Activated T-cell treated with anti-CD3 and anti-CD28 coated beads, Interleukin-2, amount 50 U/mL, for 72 hours (primary cell): ENCODE measurements at places on chromosomes 3 and 15. TPM values are rescaled to one million over a fixed set of nuclear protein-coding genes. Genes with fewer than 3 reads are reported as not detected.

DNA sequence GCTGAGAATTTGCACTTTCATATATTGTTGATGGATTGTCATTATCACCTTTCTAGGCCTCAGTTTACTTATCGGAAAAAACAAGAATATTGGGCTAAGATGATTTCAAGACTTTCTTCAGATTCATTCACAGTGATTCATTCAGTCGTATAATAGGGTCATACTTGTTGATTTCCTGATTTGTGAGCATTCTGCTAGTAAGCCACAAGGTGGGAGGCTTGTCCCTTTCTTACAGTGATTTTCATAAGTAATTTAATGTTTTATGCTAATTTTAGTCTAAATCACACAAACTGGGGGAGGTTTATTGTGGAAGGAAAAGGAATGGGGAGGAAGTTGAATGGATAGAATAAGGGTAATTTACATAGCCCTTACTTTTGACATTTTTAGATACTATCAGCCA lies 126.8 kb upstream of the GOLGA6L4 start:
- DNase-seq = no peak

- no peak for DNase-seq
These were observed 8.5 kb downstream of the TRAT1 start for GRCh38 chr3:108830991-108831614.

DNA sequence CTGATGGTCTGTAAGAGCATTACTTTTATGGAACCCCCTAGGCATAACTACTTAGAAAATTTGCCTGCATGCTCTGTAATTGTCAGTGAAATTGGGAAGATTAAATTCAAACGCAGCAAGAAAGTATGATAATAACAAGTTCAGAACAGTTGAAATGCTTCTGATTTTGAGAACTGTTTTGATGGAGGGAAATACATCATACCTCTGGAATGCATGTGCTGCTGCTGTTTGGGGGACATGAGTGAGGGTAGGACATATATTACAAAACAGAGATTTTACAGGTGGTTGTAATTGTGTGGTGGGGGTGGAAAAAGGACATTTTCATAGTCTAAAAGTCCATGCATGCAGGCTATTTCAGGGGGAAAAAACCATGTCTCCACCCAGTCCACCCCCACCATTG lies 135.0 kb upstream of the DPH6 start:
- DNase-seq = no peak

GRCh38 chr15:49135911-49136310 lies 19.5 kb downstream of the COPS2 start:
- no peak for DNase-seq

Gene SLC22A13
- 1.2 TPM for total RNA-seq

Gene HHLA2
- total RNA-seq = 1.9 TPM

Gene SEMA3B
- 1.9 TPM for total RNA-seq

Gene FGF7
- total RNA-seq = not detected
